ENCODE measurements at places on chromosomes 6 and 20. TPM values are rescaled to one million over a fixed set of nuclear protein-coding genes. Genes with fewer than 3 reads are reported as not detected.

FAM210B gene
- total RNA-seq: 60.3 TPM

PLAGL2 gene
- total RNA-seq: 57.1 TPM

TFAP2D gene
- not detected for total RNA-seq

SGK2 gene
- total RNA-seq: 8.7 TPM

SYCP2L gene
- 11.8 TPM for total RNA-seq

- peak overlapping the region; percentile 81 for H3K4me3 ChIP-seq
- H3K27ac ChIP-seq: no peak overlapping the region
- H3K27me3 ChIP-seq: peaks cover 55% of the 10 kb centered on the region
- no peaks in the 10 kb centered on the region for H3K36me3 ChIP-seq
Observed at GRCh38 chr20:1802385-1803060, 92.7 kb upstream of the SIRPA start.

DNA sequence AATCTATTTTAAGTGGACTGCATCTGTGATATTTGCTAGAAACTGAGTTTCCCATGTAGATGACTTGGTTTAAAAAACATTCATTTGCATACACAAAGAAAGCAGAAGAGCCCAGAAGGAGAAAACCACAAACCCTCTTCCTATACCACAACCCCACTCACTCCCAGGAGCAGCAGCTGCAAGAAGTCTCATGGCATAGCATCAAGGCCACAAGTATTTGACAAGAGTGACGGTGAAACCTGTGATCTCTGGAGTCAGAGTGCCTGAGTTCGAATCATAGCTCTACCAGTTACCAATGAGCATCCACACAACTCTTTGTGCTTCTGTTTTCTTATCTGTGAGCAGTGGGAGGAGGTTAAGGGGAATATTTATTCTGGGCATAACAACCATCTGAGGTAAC is 44.7 kb upstream of the SIRPG start:
- H3K27me3 ChIP-seq: peaks cover 12% of the 10 kb centered on the region
- no peak overlapping the region for H3K27ac ChIP-seq
- H3K4me1 ChIP-seq: no peaks in the 10 kb centered on the region
- no peaks in the 10 kb centered on the region for H3K36me3 ChIP-seq

GRCh38 chr6:117483004-117483644 is 650 bp downstream of the DCBLD1 start:
- peak overlapping the region; percentile 97 for H3K27ac ChIP-seq
- peak; percentile 63 for DNase-seq
- peaks cover 8% of the 10 kb centered on the region for H3K27me3 ChIP-seq
- H3K36me3 ChIP-seq: peaks cover 17% of the 10 kb centered on the region
- peaks cover 42% of the 10 kb centered on the region for H3K4me1 ChIP-seq

- H3K4me1 ChIP-seq: peaks cover 13% of the 10 kb centered on the region
- no peaks in the 10 kb centered on the region for H3K27me3 ChIP-seq
- DNase-seq: no peak
- no peaks in the 10 kb centered on the region for H3K36me3 ChIP-seq
- no peak overlapping the region for H3K4me3 ChIP-seq
Observed at GRCh38 chr6:133591275-133591674, 297.6 kb upstream of the TCF21 start.

GRCh38 chr6:124937645-124938044 is 24.6 kb upstream of the RNF217 start:
- H3K27me3 ChIP-seq: no peaks in the 10 kb centered on the region
- H3K4me3 ChIP-seq: no peak overlapping the region
- no peak for DNase-seq

GRCh38 chr6:53483423-53484353 is 61.2 kb downstream of the GCLC start:
- no peak for DNase-seq
- H3K27ac ChIP-seq: no peak overlapping the region
- peaks cover 22% of the 10 kb centered on the region for H3K27me3 ChIP-seq
- no peaks in the 10 kb centered on the region for H3K4me1 ChIP-seq

DNA sequence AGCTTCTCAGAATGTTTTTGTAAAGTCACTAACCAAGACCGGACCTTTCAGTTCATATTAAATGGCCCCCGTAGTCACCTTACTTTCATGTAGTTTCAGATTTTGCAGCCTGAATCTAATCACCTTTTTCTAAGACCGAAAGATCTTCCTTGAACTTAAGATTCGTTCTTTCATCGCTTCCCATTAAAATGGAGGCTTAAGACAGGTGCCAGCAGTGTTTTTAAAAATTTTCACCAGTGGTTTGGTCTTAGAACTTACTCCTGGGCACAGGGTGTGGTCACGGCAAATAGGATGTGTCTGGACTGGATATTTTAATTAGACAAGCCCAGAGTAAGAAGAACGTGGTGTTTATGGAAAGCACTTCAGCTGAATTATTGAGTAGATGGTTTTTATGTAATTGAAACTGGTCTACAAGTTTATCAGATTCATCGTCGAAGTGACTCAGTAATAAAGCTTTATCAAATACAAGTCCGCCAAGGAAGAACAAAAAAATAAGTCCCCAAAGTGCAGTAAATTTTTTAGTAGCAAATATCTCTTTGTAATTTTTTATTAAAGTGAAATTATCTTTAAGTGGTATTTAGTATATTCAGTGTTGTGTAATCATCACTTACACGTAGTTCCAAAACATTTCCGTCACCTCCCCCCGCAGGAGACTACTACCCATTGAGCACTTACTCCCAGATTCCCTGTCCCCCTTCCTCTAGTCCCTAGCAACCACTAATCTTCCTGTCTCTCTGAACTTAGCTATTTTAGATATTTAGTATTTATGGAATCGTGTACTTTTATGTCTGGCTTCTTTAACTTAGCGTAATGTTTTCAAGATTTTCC is 868 bp downstream of the SRSF3 start:
- H3K27me3 ChIP-seq: no peaks in the 10 kb centered on the region
- H3K36me3 ChIP-seq: peaks cover 49% of the 10 kb centered on the region
- H3K4me1 ChIP-seq: peaks cover 36% of the 10 kb centered on the region
- peak overlapping the region; percentile 100 for H3K27ac ChIP-seq

GRCh38 chr6:12034349-12034748 is 22.2 kb downstream of the HIVEP1 start:
- no peak overlapping the region for H3K4me3 ChIP-seq
- peaks cover 19% of the 10 kb centered on the region for H3K36me3 ChIP-seq
- H3K27me3 ChIP-seq: no peaks in the 10 kb centered on the region
- H3K27ac ChIP-seq: peak overlapping the region; percentile 29
- peaks cover 32% of the 10 kb centered on the region for H3K4me1 ChIP-seq
- no peak for DNase-seq

DNA sequence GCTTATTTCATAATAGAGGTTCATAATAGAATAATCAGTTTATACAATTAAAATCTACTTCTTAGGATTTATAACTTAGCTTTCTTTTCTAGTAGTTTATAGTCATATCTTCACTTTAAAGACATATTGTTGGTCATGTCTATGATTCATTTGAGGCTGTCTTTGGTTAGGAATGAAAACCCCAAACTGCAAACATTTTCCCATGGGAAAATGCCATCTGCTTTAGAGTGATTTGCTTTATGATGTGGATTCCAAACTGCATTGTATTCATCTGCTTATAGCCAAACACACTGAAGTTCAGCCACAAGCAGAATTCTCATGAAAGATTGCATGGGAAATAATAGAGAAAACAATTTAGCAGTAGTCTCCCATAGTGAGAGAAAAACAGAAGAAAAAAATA is 128.0 kb downstream of the RFPL4B start:
- peak overlapping the region; percentile 71 for H3K27ac ChIP-seq
- H3K4me1 ChIP-seq: peaks cover 32% of the 10 kb centered on the region
- H3K27me3 ChIP-seq: no peaks in the 10 kb centered on the region
- no peaks in the 10 kb centered on the region for H3K36me3 ChIP-seq
- no peak for DNase-seq
- H3K4me3 ChIP-seq: no peak overlapping the region

GRCh38 chr6:157723376-157723775 is 99.7 kb upstream of the SNX9 start:
- H3K27ac ChIP-seq: no peak overlapping the region
- no peaks in the 10 kb centered on the region for H3K36me3 ChIP-seq
- DNase-seq: no peak
- H3K27me3 ChIP-seq: peaks cover 16% of the 10 kb centered on the region
- no peak overlapping the region for H3K4me3 ChIP-seq

GRCh38 chr6:134235937-134236751 is 81.8 kb downstream of the SGK1 start:
- H3K36me3 ChIP-seq: no peaks in the 10 kb centered on the region
- no peak overlapping the region for H3K27ac ChIP-seq
- DNase-seq: no peak
- H3K4me1 ChIP-seq: peaks cover 8% of the 10 kb centered on the region

DNA sequence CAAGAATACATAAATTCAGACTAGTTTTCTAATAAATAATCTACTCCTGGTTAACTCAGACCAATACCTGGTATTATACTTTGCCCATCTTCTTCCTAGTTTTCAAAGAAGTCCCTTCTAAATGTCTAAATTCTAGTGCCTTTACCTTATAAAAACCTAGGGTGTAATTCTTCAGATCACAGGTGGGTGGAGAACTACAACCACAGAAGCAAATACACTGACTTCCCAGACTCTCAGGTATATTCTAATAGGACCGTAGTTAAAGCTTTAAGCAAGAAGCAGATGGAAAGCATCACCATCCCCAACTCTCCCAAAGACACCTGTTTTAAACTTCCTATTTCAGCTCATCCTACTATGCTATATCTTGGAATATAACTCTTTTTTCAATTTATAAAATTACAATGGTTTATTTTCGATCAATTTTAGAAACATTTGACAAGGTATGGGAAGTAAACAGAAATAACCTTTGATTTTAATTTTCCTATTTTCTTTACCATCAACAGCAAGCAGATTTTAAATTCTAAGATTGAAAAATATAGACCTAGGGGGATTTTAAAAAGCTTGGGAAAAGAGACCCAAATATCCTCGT is 15.8 kb downstream of the MAN1A1 start:
- H3K27me3 ChIP-seq: no peaks in the 10 kb centered on the region
- no peaks in the 10 kb centered on the region for H3K36me3 ChIP-seq
- no peak overlapping the region for H3K4me3 ChIP-seq
- DNase-seq: no peak

DNA sequence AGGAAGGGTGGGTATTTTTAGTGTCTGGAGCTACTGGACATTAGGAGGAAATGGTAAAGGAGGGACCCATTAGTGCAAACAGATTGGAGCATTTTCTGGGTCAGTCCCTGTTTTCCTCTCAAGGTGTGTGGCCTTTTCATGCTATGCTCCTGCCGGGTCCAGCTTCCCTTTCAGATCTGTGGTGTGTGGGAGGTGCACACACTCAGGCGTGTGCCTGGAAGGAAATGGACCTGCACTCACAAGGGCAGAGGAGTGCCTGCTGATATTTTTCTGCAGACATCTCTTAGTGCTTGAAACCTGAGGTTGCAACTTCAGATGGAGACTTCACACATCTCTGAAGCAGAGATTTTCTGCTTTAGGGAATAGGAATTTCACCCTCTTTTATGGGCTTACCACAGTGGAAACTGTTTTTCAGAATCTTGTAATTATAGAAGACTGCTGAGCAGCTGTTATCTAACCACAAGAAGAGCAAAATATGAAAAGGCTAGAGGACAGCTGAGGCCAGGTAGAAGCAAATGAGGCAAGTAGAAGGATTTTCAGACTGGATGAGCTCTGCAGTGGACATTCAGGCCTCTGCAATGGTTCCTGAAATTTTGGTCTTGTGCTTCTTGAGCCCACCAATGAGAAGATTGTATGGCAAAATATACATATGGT is 764.3 kb downstream of the QKI start:
- H3K27me3 ChIP-seq: no peaks in the 10 kb centered on the region
- no peak for DNase-seq
- no peaks in the 10 kb centered on the region for H3K36me3 ChIP-seq
- no peak overlapping the region for H3K4me3 ChIP-seq
- H3K4me1 ChIP-seq: no peaks in the 10 kb centered on the region
- no peak overlapping the region for H3K27ac ChIP-seq

Data from progenitor cell of endocrine pancreas (in vitro differentiated cells).